Adrenal gland (tissue), 19 donors: ENCODE measurements at places on chromosomes 4 and X. TPM values are rescaled to one million over a fixed set of nuclear protein-coding genes. Genes with fewer than 3 reads are reported as not detected.

The NOA1 gene
- 9.1 TPM for total RNA-seq

The RHOH gene
- total RNA-seq = 1.2 TPM

DNA sequence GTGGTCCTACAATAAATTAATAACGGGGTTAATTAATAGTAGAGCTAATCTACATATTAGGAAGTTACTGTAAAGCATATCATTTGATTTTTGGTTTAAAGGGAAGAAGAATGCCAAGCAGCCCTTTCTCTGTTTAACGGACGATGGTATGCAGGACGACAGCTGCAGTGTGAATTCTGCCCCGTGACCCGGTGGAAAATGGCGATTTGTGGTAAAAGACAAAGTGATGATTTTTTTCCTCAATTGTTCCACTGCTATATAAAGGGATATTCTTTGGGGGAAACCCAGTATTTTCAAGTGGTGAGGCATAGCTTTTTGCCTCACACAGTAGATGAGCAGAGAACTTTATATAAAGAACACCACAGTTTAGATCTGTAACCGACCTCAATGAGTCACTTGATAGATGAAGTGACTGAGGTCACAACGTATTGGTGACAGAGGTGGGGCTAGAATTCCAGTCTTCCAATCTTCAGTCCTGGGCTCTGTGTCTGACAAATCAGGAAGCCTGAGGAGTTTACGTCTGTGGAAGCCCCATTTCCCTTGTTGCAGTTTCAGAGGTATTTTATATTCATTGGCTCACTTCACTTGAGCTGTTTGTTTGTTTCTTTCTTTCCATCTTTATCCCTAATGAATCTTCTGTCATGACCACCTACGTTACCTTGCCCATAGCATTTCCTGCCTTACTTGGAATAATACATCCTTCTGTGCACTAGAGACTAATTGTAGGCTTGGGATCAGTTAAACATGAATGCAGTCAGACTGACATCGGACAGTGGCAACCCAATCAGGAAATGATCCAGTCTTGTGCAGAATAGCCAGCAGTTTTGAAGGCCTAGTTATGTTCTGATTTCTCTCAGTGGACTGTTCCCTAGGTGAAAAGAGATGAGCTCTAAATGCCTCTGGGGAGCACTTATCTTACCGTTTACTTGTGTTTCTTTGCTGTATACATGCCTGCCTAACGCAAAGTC, 30.1 kb downstream of the ZRSR2 start:
- DNase-seq = no peak

DNA sequence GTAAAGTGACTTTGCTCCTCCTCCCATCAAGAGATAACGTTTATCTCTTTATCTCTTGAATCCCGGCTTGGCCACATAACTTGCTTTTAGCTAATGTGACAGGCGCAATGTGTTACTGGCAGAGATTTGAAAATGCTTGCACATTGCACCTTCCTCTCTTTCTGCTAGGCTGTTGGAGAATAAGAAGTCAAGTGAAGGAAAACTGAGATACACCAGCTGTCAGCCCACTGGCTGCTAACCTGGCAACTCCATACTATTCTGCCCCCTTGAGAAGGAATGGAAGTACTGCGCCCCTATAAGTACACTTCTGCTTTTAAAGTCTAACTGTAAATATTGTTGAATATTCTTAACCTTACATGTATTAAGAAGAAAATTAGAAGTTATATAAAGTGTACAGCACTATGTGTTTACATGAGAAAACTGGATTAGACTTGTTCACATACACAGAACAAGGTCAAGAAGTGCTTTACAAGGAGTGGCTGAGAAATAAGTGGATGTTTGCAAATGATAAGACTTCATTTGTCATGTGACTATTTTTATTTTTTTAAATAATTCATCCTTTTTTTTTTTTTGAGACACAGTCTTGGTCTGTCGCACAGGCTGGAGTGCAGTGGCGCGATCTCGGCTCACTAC, 424.5 kb upstream of the CTSO start:
- DNase-seq = no peak
